ENCODE measurements at places on chromosomes 2 and 18. TPM values are rescaled to one million over a fixed set of nuclear protein-coding genes. Genes with fewer than 3 reads are reported as not detected.

The NEU4 gene
- total RNA-seq, result not detected

The ACKR3 gene
- 39.3 TPM for total RNA-seq

The GCKR gene
- total RNA-seq, result not detected

The TMEM247 gene
- not detected for total RNA-seq

The GPN1 gene
- total RNA-seq, result 16.6 TPM

The HRH4 gene
- 0.33 TPM for total RNA-seq
